Hepatic stellate cell (primary cell): ENCODE measurements at places on chromosomes 5 and 9.

DNA sequence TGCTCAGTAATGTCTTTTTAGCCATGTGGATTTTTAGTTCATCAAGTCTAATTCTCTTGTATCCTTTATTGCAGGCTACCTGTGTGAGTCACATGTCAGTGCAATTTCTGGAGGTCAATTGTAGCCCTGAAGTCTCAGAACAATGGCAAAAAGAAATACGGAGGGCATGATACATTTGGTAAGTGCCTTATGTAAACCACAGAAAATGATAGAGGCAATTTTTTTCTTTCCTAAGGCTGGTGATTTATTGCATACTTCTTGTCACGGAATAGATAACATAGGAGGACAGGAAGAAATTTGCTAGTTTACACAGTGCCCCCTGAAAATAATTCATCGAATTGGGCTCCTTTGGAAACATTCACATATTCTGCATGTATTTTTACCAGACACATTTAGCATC is 235.9 kb downstream of the DMRTA1 start:
- DNase-seq, result no peak

GRCh38 chr5:143717400-143717799 is 94.6 kb upstream of the HMHB1 start:
- DNase-seq, result peak; percentile 43

DNA sequence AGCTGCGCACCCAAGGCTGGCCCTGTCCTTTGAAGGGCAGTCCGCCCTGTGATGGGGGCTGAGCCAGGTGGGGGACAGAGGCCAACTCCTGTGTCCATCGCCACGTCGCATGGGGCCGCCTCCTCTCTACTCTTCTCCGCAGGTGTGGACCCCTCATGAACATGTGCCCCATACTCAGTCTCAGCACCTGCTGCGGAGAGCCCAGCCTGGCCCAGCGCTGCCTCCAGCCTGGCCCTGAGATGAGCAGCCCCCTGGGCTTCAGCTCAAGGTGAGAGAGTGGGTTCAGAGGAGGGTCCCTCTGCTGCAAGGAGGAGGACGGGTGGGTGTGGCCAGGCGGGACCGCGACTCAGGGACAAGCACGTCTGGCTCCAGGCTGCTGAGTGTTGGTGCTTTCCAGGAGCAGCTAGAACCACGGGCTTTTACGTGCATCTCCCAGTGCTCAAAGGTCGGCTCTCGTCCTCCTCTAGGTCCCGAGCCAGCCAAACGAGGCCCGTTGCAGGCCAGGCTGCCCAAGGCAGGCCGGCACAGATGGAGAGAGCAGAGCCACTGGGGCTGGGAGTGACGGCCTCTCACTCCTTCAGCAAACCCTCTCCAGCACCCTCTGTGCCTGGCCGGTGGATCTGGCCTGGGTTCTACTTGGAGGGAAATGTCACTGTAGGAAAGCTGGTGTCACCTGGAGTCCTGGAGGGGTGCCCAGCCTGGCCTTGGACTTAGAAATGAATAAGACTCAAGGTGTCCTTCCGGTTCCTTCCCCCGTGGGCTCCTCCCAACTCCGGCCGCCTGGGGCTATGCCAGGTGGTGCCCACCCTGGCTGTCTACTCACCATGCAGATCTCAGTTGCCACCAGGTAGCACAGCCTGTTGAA is 48.9 kb upstream of the RNF130 start:
- DNase-seq, result no peak

- no peak for DNase-seq
Measured at GRCh38 chr5:72242796-72243475, 77.1 kb downstream of the MRPS27 start.

GRCh38 chr5:3428334-3428733 is 167.3 kb upstream of the IRX1 start:
- no peak for DNase-seq

GRCh38 chr5:96008987-96009647 is 47.5 kb upstream of the ELL2 start:
- no peak for DNase-seq

DNA sequence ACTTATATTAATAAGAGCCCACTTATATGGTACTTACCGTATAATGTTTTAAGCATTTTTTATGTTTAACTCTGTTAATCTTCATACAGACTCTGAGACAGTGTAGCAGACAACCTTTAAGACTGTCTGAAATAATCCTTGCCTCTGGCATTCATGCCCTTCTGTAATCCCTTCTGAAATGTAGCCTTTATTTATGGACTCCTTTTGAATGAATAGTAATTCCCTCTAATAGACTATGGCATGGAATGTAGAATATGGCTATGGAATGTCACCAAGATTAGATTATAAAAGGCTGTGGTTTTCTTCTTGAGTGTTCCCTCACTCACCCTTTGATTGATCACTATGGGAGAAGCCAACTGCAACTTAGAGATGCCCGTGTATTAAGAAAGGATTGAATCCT is 439.4 kb downstream of the SH3GL2 start:
- no peak for DNase-seq

GRCh38 chr5:119453040-119453373 is 710 bp downstream of the HSD17B4 start:
- DNase-seq, result peak; percentile 19

DNA sequence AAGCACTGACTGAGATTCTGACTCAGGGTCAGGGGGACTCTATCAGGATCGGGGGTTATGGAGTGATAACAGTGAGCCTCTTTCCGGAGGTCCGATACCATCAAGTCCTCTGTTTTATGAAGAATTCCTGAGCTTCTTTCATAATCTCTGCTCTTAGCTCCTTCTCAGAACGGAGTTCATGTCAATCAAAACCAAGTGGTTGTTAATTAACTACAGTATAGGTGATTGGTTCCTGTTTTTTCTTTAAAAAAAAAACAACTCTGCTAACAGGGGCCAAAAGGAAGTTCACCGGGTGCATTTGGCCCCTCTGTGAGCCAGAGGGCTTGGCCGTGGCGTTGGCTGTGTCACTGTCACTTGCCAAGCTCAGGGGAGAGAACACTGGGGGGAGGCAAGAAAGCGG is 4.0 kb downstream of the GFI1B start:
- no peak for DNase-seq

GRCh38 chr5:40838086-40838485 is 3.1 kb upstream of the RPL37 start:
- no peak for DNase-seq

DNA sequence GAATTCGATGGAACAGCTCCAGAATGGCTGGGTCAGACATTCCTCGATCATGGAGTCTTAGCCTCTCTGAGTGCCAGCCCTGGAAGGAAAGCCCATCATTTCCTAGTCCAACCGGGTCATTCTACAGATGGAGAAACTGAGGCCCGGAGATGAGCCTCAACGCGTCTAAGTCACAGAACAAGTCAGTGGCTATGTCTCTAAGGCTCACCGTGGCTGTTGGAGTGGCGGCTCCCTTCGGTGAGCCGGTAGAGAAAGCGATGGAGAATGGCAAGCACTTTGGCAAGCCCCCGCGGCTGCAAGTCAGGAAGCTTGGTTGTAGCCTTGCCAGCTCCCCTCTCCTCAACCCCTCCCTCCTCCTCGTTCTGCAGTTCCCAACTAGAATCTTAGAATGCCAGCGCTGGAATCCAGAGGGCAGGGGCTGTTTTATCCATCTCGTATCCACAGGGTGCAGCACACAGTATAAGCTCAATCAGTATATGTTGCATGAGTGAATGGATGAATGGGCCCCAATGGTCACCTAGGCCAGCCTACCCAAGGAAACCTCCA is 438 bp upstream of the ARSI start:
- DNase-seq, result no peak

- peak; percentile 56 for DNase-seq
Measured at GRCh38 chr9:2655411-2655901, 33.9 kb downstream of the VLDLR start.

GRCh38 chr9:117153021-117153420 is 261.8 kb downstream of the ASTN2 start:
- DNase-seq, result no peak

DNA sequence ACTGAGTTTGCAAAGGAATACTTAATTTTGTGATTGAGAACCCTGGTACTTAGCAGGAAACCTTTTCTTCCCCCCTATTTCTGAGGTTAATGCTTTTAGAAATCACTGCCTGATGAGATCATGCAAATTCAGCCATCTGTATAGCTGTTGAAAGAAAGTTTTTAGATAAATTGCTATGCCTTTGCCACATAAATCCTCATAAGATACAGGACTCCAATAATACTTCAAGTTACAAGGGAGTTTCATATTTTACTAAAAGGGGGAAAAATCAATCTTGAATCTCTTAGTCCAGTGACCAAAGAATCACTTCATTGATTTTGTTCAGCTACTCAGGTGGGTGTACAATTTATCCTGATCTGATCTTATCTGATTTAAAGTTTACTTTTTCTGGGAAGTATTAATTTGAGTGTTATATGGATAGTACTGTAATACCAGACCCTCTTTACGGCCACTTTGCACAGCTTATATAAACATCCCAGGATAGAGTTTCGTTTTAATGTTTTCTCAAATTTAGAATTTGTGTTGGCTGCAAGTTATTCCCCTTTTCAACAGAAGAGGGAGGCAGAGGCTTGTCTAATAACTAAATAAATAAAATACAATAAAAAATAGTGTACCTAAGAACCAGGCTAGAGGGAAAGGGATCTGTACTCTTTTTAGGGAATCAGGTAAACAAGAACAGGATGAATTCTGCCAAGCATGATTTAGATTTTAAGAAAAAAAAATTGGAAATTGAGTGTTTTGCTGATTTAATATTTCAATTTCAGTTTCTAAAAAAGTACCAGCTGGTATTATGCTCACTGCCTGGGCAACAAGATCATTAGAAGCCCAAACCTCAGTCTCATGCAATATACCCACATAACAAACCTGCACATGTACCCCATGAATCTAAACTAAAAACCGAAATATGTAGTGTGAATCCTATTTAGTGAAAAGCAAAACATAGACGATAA is 69.1 kb downstream of the PSAT1 start:
- DNase-seq, result no peak

DNA sequence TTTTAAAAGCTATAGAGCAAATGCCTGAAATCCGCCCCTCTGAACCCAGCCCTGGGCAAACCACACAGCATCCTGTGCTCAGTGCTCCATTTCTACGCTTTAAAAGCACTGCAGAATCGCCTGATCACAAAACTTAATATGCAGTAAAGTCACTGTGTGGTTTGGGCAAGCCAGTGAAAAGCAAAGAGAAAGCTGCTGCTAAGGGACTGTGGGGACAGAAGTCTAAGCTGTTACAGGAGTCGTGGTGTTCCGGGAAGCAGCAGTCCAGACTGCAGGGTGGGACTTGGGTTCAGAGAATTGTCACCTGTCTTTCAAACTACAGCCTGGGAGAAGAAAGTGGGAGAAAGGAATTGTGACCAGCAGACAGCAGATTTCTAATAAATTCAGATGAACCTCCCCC is 8.2 kb downstream of the RAPGEF1 start:
- DNase-seq, result no peak

DNA sequence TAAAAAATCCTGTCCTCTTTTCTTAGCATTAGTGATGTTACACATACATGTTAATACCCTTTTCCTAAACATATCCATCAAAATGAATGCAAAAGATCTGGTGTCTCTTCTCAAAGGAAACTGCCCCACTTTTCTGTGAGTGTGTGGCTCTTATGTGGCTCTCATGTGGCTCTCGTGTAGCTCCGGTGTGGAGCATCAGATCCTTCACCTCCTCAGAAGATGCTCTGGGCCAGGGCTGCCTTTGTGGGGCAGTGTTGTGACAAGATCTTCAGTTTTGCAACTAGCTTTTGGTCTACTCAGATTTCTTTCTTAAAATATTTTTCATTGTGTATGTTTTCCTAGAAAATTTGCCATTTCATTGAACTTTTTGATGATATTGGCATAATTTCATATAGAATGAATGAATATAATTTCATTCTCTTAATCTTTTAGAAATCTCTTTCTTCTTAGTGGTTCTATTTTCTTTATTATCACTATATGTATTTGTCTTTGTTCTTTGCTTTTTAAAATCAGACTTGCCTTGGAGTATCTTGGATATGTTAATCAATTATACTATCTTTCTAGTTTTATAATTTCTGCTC is 19.4 kb downstream of the GARNL3 start:
- peak; percentile 8 for DNase-seq

DNA sequence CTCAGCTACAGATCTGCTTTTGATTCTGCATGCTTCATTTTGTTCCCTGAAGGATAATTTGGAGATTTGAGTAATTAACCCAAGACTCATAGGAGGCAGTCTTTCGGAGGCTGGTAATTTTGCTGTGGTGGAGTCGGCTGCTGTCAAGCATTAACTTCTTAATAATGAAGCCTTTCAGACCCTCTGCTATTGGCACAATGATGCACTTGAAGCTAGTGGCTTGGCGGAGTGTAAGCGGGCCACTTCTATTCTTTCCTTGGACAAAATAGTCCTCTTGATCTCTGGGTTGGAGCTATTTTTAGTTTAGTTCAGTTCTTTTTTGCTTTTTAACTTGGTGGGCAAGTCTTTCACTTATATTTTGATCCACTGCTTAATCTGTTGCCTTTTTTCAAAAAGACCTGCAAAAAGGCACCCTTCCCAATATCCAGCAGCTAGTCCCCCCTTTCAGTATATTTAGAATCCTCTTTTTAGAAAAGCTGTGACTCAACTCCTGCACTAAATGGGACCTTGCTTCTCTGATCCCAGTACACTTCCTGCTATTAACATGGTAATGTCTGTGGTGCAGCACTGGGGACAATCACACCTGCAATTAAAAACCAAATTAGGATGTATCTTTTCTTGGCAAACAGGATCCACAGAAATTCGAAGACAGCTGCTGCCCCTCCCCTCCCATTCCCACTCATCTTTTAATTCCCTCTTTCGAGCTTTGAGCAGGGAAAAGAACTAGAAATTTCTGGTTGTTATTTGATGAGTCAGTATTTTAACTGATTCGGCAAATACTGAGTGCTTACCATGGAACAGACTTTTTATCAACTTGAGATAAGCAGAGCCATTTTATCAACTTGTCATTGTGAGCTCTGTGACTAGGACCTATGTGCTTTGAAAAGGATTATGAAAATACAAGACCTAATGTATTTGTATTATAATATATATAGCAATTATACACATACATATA is 169.4 kb upstream of the ANKRD55 start:
- no peak for DNase-seq

DNA sequence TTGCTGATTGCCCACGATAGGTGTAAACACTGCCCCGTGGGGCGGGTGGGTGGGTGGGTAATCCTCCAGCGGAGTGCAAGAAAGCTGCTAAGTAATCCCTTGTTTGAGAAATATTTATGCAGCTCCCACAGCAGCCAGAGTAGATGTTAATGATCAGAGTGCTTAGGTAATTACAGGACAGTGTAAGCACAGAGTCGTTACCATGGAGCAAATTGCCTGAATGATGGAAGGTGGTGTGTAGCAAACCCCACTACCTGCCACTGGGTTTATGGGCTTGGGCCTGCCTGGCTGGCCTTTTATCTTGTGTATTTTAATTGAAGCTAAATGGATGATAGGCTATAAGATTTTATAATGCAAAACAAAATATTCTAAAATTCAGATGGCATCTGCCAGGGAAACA is 110.0 kb downstream of the COL5A1 start:
- DNase-seq, result no peak

GRCh38 chr9:136886610-136887597 is 588 bp downstream of the TRAF2 start:
- peak; percentile 90 for DNase-seq

- no peak for DNase-seq
Measured at GRCh38 chr9:3888497-3888858, 362.7 kb upstream of the RFX3 start.

GRCh38 chr9:100074093-100074492 is 24.7 kb downstream of the ERP44 start:
- no peak for DNase-seq
